ENCODE measurements at places on chromosomes 11 and 22.

GRCh38 chr11:75352588-75353206 is 1.2 kb upstream of the ARRB1 start:
- DNase-seq = no peak

DNA sequence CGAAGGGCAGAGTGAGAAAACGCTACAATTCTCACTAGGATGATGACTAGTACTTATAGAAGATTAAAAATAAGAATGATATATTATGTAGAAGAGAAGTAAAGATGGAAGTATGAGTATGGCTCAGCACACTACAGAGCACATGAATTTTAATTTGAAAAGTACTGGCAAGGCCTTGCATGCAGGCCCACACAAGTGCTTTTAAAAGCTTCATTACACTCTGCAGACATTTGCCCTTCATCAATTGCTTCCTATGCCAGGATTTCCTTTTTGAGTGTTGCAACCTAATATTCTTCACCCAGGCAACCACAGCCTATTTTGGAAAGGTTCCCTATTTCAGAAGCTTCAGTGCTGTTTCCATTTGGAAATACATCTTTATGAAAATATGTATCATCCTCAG is 81.1 kb downstream of the LARGE2 start:
- DNase-seq = no peak

DNA sequence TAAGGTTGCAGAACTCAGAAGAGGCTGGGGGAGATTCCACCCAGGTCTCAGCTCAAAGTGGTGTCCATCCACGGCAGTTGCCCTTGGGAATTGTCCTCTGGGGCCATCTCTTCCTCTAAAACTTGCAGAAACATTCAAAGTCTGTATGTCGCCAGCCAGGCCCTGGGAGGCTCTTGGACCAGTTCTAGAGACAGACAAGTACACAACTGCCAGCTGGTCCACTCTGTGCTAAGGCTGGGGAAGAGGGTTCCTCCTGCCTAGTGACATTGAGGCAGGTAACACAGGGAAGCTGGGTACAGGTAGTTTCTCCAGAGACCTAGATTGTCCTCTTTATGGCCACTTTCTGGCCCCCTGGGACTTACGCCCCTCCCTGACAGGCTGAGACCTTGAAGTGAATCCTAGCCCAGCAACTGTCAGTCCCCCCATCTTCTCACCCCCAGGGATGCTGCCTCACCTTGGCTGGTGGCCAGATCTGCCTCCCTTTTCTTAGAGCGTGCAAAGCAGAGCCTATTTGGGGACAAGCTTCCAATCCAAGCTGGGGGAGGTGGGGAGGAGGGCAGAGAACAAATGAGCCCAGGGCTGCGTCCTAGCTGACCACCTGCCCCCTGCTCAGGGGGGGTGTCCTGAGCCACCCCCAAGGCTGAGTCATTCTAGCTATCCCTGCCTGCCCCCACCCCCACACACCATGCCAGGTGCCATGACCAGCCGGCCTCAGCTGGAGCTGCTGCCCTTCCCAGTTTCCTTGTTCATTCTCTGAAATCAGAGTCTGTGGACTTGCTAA is 8.4 kb downstream of the FAM83F start:
- DNase-seq = no peak

- DNase-seq = no peak
Measured at GRCh38 chr11:47109051-47109726, 67.5 kb downstream of the ARFGAP2 start.

DNA sequence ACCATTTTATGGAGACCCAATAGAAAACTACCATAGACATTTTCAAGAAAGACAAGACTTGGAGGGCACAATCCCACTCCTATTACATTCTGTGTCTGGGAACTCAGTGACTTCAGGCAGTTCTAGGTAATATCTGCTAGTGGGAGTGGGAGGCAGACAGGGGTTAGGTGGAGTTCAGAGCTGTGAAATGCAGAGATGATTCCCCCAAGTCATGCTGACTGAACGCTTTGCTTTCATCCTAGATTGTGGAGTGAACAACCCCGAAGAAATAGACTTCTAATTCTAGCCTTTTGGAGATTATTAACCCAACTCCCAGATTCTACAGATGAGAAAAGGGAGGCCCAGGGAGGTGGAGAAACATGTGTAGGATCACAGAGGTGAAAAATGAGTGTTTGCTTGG is 437.8 kb upstream of the CADM1 start:
- DNase-seq = no peak

DNA sequence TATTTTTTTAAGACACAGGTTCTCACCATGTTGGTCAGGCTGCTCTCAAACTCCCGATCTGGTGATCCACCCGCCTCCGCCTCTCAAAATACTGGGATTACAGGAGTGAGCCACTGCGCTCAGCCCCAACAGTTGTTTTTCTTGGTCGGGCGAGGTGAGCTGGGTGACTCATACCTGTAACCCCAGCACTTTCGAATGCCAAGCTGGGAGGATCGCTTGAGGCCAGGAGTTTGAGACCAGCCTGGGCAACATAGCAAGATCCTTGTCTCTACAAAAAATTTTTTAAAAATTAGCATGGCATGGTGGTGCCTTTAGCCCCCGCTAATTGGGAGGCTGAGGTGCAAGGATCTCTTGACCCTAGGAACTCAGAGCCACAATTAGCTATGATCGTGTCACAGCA is 7.0 kb upstream of the NF2 start:
- DNase-seq = no peak

DNA sequence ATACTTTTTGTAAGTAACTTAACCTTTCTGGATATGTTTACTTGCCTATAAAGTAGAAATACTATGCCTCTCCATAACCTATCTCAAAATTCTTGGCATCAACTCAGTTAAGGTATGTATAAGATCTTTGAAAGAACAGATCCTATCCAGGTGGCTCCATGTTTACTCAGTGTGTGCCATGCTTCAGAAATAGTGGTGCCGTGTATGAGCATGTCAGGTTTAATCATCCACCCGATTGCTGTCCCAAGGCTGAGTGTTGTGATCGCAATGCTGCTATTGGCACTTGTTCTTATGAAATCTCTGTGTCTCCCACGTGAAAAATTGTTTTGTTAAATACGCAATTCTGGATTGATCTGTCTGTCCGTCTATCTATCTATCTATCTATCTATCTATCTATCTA is 85.9 kb upstream of the SNX19 start:
- DNase-seq = no peak

GRCh38 chr11:30424321-30424720 is 101.4 kb downstream of the ARL14EP start:
- no peak for DNase-seq

- no peak for DNase-seq
Measured at GRCh38 chr11:58933661-58934060, 5.6 kb upstream of the GLYATL1 start.

All from esophagus squamous epithelium (tissue), 5 donors.